ENCODE measurements at places on chromosomes 7 and 10.

- no peak for DNase-seq
Measured at GRCh38 chr10:104938031-104938430, 296.9 kb downstream of the SORCS3 start.

DNA sequence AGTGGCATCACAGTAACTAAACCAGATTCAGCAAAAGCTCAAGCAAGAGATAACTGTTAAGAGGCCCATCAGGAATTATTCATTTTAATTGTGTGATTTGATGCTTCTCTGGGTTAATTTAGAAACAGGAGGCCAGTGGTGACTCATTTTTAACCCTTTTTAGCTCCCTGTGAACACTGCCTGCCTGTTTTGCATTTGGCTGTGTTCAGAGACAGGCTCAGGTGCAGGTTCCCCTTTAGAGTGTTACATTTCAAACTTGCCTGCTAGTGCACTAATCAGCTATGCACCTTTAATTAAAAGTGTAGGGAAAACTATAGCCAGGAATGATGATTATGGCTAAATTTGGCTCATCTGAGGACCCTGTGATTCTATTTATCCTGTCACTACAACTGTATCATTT, 6.5 kb downstream of the STAMBPL1 start:
- DNase-seq, result no peak

DNA sequence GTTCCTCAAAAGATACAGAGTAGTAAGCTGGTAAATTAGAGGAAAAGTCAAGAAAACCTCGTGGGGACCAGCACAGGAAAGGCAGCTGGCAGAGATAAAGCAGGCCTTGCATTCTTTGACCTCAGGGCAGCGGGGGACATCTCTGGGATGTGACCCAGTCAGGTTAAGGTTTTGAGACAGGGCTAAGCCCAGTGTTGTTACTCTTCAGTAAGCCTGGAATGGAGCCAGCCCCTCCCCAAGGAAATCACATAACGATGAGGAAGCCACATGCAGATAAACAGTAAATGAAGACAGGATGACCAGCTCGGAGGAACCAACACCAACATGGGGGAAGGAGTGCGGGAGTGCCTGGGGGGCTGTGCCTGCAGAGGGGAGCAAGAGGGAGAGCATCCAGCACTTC, 99.6 kb downstream of the JAZF1 start:
- no peak for DNase-seq

- no peak for DNase-seq
Measured at GRCh38 chr10:94052866-94053791, 59.4 kb downstream of the PLCE1 start.

DNA sequence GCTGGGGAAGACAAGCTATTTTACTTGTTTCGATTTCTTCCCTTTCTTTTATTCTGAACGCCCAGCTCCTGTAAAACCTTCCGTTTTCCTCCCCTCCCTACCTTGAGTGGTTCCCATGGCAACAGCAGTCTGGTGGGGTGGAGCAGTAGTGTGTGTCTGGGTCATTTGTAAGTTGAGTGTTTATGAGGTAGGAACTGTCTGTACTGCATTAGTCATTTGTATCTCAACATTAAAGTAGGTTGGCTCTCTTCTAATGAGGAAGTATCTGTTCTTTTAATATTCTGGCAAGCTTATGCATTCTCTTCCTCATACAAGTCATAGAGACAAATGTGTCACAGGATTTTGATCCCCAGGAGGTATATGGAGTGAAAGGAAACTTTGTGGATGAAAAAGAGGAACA, 85.3 kb upstream of the CCDC6 start:
- DNase-seq, result no peak
